GM06990 (cell line): ENCODE measurements at places on chromosomes 1 and 21.

- no peak for DNase-seq
Measured at GRCh38 chr1:35264035-35264434, 4.5 kb upstream of the ZMYM4 start.

DNA sequence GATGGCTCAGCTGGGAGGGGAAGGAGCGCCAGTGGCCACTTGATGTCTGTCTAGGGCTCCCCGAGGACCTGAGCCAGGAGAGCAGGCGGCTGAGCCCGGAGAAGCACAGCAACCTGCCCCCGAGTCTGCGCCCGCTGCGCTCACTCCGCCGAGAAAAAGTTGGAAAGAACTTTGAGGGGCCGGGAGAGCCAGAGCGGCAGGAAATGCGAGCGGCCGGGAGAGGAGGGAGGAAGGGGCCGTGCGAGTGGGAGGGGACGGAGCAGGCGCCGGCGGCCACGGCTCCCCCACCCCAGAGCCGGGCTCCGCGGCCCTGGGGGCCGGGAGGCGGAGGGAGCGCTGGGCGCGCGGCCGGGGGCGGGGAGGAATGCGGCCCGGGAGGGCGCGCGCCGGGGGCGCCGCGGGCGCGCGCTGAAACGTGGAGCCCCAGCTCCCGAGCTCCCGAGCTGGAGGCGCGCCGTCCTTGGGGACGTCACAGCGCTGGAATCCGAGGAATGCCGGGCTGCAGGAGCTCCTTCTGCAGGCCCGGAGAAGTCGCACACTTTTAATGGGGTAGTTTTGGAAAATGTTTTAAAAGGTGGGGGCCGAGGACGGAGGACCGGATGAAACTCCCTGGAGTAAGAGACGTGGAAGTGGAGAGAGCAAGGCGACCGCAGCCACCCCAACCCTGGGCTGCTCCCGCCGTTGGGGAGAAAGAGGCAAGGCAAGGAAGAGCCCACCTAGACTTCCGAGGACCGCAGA lies at the start of gene PTPN14:
Gene PTPN14 (minus strand): TSS at position 167 of the 738 bp plus-strand sequence. CDS start 86,799 bp downstream, outside the sequence.
- DNase-seq = no peak

- no peak for DNase-seq
Measured at GRCh38 chr1:98176414-98176813, 255.6 kb upstream of the DPYD start.

DNA sequence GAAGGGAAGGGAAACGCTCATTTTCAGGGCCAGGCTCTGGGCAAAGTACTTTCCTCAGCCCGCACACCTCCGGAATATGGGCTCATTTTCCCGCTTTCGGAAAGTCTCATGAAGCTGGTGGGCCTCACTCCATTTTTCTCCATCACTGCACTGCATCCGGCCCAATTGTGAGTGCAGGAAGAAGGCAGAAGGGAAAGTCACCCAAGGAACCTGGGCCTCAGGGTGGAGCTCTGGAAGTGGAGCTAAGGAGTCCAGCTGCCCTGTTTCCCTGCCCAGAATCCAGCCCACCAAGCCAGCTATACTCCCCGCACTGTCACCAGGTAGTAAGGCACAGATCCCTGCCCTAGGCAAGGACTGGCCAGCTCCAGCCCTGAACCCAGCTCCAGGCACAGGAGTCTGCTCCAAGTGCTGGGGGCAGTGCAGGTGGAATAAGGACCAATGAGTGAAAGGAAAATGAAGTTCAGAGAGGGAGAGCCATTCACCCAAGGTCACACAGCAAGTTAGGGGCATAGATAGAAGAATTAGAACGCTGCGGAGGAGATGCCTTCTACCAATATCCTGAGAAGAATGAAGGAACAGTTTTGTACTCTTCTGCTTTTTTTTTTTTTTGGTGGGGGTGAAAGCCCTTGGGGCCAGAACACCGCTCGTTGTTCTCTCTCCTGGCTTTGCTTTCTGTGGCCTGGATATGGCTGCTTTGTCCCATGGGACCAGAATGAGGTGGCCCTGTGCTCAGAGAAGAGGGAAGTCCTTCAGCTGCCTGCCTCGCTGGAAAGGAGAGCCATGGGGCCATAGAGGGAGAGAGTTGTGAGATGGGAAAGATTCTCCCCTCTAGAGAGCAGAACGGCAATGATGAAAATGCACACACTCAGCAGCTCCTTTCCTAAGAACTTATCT lies 10.0 kb downstream of the LRP8 start:
- DNase-seq = no peak

- DNase-seq = no peak
Measured at GRCh38 chr1:197286634-197287033, 18.6 kb downstream of the CRB1 start.

DNA sequence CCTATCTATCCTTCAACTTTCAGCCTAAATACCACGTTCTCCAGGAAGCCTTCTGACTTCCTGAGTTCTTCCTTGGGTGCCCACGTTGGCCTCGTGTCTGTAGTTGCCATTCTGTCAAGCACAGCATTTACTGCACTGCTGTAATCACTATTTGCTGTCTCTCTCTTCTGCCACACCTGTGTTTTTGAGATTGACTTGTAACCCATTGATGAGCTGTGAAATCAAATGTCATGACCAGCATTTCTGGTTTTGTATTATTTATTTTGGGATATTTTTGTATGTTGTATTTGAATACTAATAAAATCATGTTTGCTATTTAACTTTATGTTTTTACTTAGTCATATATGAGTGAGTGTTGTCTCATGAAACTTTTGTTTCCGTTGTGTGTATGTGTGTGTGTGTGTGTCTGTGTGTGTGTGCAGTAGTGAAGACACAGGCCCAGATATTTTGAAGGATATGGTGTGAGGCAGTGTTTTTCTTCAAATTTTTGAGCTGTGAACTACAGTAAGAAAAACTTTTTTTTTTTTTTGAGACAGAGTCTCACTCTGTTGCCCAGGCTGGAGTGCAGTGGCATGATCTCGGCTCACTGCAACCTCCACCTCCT lies 126.2 kb upstream of the SERBP1 start:
- no peak for DNase-seq

DNA sequence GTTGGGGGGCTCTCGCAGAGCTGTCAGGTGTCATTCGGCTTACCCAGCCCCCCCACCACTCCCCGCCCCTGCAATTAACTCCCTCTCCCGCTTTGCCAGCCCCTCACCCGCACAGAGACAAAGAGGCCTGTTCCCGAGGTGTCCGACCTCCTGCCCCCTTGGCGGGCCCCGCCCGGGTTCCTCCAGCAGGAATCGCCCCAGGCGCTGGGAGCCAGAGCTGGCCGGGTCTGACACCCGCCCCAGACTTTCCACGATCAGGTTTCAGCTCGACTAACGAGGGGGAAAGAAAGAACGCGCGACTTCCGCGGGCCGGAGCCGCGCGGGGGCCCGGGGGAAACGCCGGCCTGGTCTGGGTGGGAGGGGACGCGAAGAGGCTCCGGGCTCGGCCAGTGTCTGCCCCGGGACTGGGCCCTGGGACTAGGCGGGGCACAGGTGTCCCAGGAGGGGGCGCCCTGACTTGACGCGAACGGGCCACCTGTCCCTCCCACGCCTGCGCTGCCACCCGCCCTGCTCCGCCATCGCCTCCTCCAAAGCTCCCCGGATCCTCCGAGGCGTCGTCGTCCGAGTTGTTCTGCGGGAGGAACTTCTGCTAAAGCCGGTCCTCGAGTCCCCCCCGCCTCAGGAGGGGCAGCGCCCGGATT lies 36.4 kb upstream of the HHAT start:
- peak; percentile 28 for DNase-seq

DNA sequence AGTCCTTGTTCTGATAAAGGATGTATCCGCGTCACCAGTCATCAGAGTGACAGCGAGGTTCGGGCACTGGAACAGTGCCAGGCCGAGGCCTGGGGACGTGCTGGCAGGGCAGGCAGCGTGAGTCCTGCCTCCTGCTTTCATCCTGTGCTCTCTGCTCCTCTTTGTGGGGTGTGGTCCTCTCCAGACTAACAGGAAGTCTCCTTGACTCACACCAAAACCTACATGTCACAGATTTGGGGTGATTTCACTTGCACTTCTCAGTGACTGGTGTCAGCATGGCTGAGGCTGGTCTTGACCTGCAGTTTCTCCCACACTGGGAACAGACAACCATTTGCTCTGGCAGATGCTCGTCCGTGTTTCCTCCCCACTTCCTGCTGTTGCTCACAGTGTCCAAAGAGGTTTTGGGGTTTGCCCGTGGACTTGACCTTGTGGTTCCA lies 8.8 kb upstream of the NLRP3 start:
- DNase-seq = peak; percentile 78

DNA sequence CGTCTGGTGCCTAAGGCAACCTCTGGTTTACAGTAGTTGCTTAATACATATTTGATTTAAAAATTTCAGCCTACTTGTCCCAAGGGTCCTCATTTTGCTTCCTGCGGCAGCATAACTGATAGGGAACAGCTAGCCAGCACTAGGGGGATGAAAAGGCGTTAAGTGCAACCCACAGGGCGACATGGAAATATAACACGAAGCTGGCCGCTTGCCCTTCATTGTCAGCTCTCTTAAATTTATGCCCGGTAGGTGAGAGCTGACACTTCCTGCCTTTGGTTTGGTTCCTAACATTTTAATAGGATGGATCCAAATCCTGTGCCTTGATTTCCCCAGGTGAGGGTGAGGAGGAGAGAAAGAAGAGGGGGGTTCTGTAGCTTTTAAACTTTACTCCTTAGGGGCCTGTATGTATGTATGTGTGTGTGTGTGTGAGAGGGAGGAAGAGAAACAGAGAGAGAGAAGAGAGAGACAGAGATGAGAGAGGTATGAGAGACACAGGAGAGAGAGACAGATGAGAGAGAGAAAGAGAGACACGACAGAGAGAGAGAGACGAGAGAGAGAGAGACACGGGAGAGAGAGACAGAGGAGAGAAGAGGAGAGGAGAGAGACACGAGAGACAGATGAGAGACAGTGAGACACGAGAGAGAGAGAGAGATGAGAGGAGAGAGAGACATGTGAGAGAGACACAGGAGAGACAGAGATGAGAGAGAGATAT lies 938 bp upstream of the ACTN2 start:
- no peak for DNase-seq
